ENCODE measurements at places on chromosomes 1 and 21.

DNA sequence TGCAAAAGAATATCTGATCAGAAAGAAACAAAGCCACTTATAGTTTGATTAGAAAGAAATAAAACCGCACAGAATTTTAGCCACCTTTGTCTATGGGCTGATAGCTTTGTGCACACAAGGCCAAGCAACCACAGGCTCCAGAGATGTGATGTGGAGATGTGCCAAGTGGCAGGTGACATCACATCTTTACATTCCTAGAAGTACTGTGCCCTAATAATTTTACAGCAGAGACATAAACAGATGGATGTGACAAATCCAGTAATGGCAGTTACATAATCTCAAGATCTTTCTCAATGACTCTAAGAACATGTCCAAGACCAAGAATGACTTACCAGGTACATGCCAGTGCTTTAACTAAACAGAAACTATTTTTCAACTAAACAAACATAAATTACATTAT is 159.5 kb downstream of the LTN1 start:
- no peak for DNase-seq

- DNase-seq, result no peak
Measured at GRCh38 chr1:213266983-213267772, 216.1 kb downstream of the RPS6KC1 start.

- DNase-seq, result no peak
Measured at GRCh38 chr1:183110326-183110880, 75.7 kb upstream of the LAMC2 start.

GRCh38 chr1:208131621-208132286 is 112.4 kb downstream of the PLXNA2 start:
- no peak for DNase-seq

GRCh38 chr1:50703240-50703639 is 256.8 kb downstream of the FAF1 start:
- DNase-seq, result no peak

DNA sequence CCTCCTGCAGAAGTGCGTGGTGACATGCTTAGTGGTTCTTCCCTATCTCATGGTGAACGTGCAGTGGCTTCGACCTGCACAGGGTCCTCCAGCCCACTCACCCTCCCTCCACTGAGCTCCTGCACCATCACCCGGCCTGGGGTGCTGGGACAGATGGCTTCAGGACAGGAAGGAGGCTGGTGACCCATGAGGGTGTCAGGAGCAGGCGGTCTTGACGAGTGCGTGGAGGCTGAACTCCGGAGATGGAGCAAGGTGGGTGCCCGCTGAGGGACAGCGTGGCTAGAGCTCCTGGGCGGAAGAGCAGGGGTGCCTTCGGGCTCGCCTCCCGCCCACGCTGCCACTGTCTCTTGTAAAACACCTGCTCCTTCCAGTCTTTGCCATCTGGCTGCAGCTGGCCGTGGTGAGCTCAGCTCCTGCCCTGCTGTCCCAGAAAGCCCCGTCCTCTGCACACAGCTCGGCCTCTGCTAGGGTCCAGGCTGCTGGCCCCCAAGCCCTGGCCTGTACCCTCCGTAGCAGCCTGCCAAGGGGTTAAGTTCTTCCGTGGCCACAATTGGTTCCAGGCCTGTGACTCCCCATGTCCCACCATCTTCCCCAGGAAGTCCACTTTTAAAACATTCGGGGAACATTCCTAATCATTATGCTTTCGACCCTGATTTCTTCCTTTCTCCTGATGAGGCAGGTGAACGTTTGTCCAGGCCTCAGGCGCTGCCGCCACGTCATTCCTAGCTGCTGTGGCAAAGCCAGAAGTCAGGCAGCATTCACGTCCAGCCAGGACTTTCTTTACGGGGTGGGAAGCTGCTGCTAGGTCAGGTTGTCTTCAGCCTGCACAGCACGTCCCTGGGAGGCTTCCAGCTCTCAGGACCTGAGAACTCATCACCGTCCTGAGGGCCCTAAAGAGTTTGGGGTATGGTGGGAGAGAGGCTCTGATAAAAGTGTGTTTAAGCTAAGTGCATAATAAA is 8.1 kb downstream of the KRTAP10-1 start:
- no peak for DNase-seq

- no peak for DNase-seq
Measured at GRCh38 chr1:13699936-13700520, at the start of gene PRDM2. Gene PRDM2, plus strand, starts transcription at chr1:13700188. Its CDS starts 15,418 bp downstream, at chr1:13715606.

DNA sequence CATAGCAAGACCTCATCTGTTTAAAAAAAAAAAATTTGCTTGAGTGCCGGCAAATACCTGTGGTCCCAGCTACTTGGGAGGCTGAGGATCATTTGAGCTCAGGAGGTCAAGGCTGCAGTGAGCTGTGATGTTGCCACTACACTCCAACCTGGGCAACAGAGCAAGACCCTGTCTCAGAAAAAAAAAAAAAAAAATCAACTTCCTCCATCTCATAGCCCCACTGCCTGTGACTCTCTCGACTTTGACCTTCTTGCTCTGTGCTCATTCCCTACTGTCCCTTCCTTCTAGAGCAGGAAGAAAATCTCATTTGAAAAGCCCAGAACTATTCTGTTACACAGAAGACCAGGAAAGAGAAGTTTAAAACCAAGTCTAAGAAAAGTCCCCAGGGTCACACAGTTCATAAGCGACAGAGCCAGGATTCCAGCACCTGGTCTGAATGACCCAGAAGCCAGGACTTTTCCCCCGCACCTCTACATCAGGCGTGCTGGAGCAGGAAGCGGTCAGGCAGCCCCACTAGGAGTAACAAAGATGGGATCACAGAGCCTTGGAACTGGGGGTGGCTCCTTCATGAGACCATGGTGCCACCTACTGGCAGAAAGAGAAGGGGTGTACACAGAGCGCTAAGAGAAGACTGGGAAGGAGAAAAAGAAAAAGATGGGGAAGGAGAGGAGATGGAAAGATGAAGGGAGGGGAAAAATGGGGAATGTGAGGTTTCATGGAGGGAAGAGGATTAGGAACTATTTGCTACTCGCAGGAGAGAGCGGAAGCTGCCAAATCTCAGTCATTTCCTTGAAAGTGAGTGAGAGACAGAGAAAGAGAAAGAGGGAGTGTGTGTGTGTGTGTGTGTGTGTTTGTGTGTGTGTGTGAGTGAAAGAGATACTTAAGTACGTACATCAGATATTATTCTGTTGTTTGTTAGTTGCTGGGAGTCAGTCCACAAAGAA is 3.1 kb upstream of the P3R3URF start:
- peak; percentile 33 for DNase-seq

- no peak for DNase-seq
Measured at GRCh38 chr1:211606332-211606913, 27.5 kb upstream of the SLC30A1 start.

DNA sequence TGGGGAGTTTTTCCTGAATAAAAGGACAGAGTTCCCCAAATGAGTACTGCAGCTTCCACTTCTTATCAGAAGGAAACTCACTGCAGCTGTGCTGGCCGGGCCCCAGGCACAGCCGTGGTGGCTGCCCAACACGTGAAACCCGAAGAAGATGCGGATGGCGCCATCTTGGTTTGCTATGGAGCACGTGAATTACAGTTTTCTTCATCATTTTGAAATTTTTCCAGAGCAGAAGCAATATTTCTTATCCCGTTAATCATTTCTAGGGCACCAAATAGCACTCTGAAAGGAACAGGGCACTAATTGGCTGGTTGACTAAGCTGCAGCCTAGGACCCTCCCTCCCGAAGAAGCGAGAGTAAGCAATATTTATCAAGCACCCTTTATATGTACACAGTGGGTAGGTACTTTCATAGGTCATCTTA is 63.2 kb upstream of the EPS8L3 start:
- DNase-seq, result no peak

- DNase-seq, result no peak
Measured at GRCh38 chr1:235558621-235559169, 54.4 kb upstream of the B3GALNT2 start.

DNA sequence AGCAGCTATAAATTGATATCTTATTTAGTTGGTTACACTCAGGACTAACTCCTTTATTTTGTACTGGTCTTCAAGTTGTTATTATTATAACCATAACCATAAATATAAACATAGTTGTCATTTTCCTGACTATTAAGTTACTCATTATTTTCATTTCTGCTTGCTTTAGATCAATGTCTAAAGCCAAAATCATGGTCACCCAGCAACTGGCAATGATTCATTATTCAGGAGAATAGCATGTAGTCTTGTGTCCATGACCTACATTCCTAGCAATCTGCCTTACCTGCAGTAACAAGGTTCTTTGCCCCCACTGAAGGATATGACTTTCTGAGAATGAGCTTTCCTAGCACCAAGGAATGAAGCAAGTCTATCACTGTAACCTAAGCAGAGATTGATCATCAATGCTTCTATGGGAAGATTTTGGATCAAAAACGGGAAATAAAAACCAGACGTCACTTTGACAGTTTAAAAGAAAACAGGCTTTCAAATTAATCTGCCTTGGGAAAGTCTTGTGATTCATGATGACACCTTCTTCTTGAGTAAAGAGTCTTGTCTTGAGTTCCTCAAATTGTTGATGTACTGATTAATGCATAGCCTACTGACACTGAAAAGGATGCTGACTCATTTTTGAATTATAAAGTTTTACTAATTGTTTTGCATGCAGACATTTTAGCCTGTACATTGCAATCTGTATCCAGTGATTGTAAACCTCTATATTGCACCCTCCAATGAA is 203.3 kb upstream of the IVNS1ABP start:
- DNase-seq, result no peak

DNA sequence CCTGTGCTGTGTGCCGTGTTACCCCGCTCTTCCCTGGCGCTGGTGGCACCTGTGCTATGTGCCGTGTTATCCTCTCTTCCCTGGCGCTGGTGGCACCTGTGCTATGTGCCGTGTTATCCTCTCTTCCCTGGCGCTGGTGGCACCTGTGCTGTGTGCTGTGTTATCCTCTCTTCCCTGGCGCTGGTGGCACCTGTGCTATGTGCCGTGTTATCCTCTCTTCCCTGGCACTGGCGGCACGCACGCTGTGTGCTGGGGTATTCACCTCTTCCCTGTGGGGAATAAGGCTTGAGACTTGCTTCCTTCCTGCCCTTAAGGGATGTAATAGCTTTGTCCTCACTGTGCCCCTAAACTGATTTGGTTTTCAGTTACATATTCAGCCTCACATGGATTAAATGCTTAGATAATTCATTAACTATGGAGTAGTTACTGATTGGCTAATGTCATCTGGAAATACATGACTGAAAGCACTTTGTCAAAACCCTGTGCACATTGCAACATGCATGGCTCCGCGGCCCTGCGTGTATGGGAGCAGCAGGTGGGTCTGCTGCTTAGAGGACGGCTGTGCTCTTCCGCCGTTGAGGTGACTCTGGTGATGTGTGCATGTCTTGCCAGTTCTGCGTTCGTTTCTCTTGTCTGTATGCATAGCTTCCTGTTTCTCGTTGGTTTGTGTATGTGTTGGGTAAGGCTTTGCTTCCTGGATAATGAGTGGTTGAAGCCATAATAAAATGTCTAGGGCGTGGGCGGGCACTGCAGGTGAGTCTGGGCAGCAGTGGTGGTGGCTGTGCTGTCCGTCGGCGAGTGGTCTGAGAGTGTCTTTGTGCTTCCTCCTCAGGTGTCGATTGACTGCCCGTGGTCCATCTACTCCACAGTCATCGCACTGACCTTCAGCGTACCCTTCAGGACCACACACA is 17.9 kb upstream of the PWP2 start:
- DNase-seq, result no peak

- no peak for DNase-seq
Measured at GRCh38 chr1:22958556-22958955, 14.1 kb downstream of the LACTBL1 start.

GRCh38 chr1:208141610-208142192 is 102.5 kb downstream of the PLXNA2 start:
- no peak for DNase-seq

- no peak for DNase-seq
Measured at GRCh38 chr1:87155648-87156047, 173.0 kb upstream of the LMO4 start.

GRCh38 chr1:98130408-98130807 is 209.6 kb upstream of the DPYD start:
- no peak for DNase-seq

Measured in NCI-H1436 treated with DMSO at 0.1 percent for 48 hours (cell line).